GM19239 (cell line): ENCODE measurements at places on chromosomes 11 and 22.

DNA sequence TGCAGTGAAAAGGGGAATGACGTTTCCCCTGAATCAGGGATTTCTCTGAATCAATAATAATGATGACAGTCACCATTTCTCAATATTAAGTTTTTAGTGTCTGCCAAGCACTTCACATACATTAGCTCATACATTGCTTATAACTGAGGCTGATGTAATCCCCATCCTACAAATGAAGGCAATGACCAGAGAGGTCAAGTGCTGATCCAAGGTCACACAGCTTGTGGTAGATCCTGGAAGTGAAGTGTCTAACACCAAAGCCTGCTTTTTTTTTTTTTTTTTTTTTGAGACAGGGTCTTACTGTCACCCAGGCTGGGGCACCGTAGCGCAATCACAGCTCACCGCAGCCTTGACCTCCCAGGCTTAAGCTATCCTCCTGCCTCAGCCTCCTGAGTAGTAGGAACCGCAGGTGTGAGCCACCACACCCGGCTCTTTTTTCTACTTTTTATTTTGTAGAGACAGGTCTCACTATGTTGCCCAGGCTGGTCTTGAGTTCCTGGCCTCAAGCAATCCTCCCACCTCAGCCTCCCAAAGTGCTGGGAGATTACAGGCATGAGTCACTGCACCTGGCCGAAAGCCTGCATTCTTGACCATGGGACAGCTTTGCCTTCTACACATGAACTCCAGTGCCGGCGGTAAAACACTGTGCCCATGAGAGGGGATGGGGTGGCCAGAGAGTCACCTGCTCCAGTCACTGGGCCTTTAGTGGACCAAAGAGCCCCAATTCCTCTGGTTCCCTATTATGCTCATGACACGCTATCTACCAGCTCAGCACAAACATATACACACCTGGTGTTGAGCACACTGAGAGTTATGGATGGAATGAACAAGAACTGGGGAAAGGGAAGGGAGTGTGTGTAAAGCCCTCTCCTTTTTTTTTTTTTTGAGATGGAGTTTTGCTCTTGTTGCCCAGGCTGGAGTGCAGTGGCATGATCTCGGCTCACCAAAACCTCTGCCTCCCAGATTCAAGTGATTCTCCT, 17.4 kb downstream of the ARHGAP1 start:
- DNase-seq: no peak

DNA sequence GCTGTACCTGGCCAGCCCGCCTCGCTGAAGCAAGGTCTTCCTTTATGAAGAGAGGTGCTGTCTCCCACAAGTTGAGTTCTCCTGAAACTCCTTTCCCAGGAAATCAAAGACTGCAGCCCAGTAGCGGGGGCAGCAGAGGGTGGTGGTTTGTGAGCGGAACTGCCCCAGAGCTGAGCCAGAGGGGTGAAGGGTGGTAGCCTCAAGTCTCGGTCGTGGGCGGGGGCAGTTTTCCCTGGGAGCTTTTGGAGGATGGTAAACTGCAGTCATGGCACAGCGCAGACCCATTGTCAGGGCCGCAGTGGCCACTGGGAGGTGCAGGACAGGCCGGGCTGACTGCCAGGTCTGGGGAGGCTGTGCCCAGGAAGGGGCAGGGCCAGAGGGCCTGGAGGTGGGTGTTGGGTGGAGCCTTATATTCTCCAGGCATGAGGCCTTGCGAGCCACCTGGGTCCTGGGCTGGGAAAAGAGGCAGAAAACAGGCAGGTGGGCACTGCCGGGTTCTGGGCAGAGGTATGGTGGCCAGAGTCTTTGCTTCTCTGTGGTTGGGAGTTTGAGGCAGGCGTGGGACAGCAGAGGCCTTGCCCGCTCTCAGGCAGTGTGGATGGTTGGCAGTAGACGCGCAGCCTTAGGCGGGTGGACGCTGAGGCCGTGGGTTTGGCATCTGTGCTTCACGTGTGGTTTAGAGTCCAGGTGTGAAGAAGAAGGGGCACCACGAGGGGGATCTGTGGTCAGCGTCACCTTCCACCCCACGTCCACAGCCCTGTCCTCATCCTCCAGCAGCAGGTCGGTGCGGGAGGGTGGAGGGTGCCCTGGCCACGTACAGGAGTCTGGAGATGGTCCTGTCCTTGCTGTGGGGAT, 1176.4 kb downstream of the BRD1 start:
- DNase-seq: no peak

GRCh38 chr11:112884012-112884767, 77.0 kb upstream of the NCAM1 start:
- DNase-seq: no peak

GRCh38 chr11:119532551-119532950, 109.6 kb upstream of the THY1 start:
- DNase-seq: no peak

GRCh38 chr11:19844806-19845205, 132.2 kb downstream of the NAV2 start:
- no peak for DNase-seq

DNA sequence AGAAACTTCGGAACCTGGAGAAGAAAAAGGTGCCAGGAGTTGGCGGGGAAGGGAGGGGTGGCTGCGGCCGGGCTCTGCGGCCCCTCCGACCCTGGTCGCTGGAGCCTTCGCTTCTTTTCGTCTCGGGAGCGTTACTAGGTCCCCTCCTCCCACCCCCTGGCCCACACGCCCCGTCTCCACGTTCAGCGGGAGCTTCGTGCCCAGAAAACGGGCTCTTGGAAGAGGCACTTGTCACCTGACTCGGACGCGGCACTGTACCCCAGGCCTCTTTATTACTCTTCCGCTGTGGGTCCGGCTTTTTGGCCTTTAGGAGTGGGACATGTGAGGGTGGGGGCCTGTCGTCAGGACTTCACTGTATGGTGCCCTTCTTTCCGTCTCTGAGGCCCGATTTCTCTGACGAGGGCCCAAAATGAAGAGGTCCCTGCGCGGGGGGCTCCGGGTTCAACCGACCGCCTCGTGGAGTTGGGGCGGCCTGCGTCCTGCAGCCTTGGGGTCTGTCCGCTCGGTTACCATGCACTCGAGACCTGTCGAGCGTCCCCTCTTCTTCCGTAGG, 1.2 kb downstream of the CAPRIN1 start:
- no peak for DNase-seq

GRCh38 chr22:49827853-49828598, at the start of gene BRD1:
BRD1 (minus strand) TSS chr22:49827873; CDS start chr22:49824317, 3,556 bp downstream.
- peak; percentile 79 for DNase-seq

GRCh38 chr22:47417699-47418098, 655.2 kb downstream of the TBC1D22A start:
- no peak for DNase-seq

GRCh38 chr11:66768088-66768521, 39.1 kb upstream of the SPTBN2 start:
- DNase-seq: no peak

GRCh38 chr11:84714316-84714780, 912.8 kb downstream of the DLG2 start:
- DNase-seq: peak; percentile 15

DNA sequence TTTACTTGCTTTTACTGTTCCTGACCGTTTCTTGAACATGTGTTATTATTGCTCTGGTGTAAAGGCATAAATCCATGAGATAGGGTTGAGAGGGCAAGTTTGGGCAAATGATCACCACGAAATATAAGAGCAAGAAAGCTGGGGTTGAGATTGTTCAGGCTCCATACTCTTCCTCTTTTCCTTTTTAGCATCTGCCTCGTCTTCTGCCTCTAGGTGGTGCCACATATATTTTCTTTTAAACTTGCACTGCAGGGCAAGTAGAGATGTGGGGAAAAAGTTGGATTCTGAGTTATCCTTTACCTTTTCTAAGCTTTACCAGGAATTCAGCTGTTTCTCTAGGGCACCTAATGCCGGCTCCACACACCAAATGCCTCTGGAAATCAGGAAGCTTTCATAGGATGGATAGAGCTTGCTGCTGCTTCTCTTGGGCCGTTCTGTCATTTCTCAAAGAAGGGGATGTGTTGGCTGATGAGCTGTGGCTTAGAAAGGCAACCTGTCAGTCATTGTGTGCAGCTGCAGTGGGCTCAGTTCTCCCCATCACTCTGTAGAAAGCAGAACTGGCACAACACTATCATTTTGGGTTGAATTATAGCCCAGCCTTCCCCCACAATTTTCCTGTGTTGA, 98.2 kb downstream of the LDLRAD3 start:
- DNase-seq: no peak
